Breast epithelium (tissue), 4 donors: ENCODE measurements at places on chromosomes 2 and 18. TPM values are rescaled to one million over a fixed set of nuclear protein-coding genes. Genes with fewer than 3 reads are reported as not detected.

Gene UGT1A3
- 0.16 TPM for total RNA-seq

Gene SERPINB11
- not detected for total RNA-seq

Gene PRKAG3
- not detected for total RNA-seq

Gene DQX1
- not detected for total RNA-seq

Gene MAP2
- total RNA-seq, result 11.5 TPM

Gene FAM161A
- total RNA-seq, result 4.0 TPM

Gene SRSF7
- total RNA-seq, result 135 TPM

Gene SMAD2
- 73.6 TPM for total RNA-seq

Gene SNTG2
- total RNA-seq, result 4.6 TPM
